AML-193 (cell line): ENCODE measurements at places on chromosomes 7 and 10.

DNA sequence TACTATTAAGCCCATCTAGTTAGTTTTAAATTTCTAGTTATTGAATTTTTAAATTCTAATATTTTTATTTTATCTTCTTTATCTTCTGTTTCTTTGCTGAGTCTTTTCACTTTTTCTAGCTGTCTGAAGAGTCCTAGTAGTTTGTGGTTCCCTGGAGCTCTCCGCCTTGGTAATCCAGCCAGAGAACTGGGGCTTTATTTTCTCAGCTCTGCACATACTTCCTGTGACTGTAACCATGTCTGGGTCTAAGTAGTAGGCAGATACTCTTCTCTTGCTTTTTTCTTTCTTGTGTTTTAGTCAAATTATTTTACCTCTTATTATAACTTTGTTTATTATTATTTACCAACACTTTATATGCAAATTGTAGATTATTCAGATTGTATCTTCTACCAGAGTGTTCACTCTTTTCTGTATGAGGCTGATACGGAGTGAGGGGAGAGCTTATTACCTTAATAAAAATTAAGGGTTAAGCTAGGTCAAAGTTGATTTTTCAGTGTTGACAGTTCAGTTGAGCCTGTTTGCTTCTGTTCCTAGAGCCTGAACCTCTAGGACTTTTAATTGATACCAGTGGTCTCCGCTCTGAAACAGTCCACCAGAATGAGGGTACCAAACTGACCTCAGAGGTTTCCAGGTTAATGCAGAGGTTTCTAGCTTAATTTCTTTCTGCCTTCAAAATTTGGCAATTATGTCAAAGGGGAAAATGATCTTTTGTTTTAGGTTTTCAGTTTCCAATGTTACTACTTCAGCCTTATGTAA lies 155.4 kb downstream of the ADK start:
- no peak for DNase-seq

DNA sequence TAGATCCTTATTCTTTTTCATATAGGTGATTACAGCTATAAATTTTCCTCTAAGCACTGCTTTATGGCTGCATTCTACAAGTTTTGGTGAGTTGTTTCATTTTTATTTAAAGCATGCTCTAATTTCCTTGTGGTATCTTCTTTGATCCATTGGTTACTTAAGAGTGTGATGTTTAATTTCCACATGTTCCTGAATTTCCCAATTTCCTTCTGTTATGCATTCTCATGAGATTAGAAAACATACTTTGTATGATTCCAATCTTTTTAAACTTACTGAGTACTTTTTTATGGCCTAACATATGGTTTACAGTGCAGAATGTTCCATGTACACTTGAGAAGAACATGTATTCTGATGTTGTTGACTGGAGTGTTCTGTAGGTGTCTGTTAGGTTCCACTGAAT lies 53.4 kb downstream of the MYL10 start:
- DNase-seq = no peak

GRCh38 chr7:37494926-37495325 lies 46.3 kb upstream of the ELMO1 start:
- no peak for DNase-seq

DNA sequence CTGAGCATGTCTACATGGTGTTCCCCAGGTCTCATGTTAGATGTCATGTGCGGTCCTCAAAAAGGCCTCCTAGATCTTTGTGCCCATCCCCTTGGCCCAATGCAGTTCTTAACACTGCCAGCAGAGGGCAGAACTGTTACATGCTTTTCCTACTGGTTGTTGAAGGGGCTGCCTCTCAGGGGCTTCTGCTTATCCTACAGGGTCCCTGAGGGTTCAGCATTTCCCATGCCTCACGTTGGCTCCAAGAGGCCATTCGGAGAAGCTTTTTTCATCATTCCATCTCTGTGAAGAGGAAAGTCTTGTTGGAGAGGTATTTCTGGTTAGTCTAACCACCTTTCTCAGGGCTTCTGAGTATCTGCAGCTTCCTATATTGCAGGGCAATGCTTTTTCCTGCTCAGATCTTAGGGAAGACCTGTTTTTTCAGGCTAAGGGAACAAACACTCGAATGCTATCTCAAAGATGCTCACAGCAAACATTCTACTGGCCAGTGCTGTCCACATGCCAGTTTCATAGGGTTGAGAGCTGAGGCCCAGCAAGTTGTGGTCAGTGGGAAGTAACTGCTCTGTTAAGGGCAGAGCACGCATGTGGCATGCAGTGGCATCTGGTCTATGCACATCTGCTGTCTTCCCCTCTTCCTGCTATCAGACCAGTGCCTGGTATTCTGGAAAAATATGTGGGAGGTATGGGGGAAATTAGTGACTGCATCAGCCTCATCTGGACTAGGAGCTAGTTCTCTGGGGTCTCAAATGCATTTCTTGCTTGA lies 31.5 kb downstream of the MBL2 start:
- DNase-seq = no peak

- peak; percentile 38 for DNase-seq
These were observed 831 bp downstream of the CCDC7 start for GRCh38 chr10:32446536-32447406.

GRCh38 chr7:127838816-127839415 lies 186.9 kb downstream of the SND1 start:
- DNase-seq = no peak
